Mammary epithelial cell (primary cell): ENCODE measurements at places on chromosomes 2 and 18. TPM values are rescaled to one million over a fixed set of nuclear protein-coding genes. Genes with fewer than 3 reads are reported as not detected.

SERPINB3 gene
- total RNA-seq, result 12.7 TPM

RNF152 gene
- total RNA-seq, result 51.3 TPM

DNA sequence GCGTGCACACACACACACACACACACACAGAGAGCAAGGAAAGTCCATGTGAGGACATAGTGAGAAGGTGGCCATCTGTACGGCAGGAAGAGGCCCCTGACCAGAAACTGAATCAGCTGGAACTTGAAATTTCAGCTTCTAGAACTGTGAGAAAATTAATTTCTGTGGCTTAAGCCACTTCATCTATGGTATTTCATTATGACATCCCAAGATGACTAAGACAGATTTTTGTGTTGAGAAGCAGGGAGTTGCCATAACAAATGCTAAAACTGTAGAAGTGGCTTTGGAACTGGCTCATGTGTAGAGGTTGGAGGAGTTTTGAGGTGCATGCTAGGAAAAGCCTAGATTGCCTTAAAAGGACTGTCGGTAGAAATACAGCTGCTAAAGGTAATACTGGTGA lies 63.4 kb upstream of the ZBTB7C start:
- peak; percentile 44 for DNase-seq

DNA sequence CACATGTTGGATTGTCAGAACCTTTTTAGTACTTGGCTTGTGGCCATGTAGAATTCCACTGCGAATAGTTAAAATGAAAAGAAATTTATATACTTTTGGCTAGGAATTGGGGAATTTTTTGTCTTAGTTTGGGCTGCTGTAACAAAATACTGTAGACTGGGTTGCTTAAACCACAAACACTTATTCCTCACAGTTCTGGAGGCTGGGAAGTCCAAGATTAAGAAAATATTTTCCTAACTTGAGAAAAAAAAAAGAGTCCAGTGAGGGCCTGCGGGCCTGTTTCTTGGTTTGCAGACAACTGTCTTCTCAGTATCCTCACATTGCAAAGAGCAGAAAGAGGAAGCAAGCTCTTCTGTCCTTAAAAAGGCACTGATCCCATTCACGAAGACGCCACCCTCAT lies 81.9 kb downstream of the CD226 start:
- no peak for DNase-seq

- DNase-seq, result no peak
Observed at GRCh38 chr2:19866771-19867170, 35.0 kb downstream of the TTC32 start.

DNA sequence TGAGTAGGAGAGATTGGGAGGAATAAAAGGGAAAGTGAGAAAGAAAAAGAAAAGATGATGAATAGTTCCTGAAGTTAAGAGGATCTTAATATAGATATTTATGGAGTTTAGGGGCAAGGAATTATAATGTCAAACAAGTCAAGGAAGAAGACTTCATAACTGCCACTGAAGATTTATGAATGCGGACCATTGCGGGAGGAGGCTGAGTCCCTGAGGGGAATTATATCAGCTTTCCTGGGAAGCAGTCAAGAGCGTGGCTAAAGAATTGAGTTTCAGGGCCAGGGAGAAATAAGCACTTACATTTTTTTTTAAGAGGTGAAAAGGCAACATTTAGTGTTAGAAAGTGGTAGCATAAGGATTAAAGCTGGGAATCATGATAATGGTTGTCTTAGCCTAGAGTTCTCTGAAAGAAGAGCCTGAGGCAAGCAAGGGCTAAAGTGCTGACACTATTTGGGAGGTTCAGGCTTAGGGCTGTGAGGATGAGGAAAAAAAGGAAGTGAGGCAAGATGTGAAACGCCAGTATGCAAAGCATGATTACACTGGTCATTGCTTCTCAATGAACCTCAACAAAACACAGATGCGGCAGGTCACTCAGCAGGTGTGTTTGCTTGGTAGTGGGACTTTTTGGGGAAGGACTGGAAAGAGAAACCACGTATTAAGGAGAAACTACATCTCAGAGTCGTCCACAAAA lies 217.1 kb downstream of the SLC4A3 start:
- DNase-seq, result no peak

- no peak for DNase-seq
Observed at GRCh38 chr2:39607538-39608262, 58.0 kb upstream of the TMEM178A start.

DNA sequence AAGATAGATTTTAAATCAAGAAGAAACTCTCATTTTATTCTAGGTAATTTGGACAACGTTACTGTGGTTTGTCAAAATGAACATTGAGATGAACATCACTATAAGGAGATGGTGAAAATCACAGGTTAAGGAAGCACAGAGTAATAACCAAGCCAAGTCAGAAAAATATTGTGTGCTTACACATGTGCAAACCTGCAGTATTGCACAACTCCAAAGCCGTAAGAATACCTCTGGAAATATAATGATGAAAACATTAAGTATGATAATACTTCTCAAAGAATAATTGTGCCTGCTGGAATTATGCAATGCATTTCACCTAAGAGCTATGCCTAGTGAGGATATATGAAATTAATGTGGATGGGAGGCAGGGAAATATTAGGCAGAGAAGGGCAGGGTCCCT lies 21.1 kb upstream of the GALNT5 start:
- peak; percentile 87 for DNase-seq

DNA sequence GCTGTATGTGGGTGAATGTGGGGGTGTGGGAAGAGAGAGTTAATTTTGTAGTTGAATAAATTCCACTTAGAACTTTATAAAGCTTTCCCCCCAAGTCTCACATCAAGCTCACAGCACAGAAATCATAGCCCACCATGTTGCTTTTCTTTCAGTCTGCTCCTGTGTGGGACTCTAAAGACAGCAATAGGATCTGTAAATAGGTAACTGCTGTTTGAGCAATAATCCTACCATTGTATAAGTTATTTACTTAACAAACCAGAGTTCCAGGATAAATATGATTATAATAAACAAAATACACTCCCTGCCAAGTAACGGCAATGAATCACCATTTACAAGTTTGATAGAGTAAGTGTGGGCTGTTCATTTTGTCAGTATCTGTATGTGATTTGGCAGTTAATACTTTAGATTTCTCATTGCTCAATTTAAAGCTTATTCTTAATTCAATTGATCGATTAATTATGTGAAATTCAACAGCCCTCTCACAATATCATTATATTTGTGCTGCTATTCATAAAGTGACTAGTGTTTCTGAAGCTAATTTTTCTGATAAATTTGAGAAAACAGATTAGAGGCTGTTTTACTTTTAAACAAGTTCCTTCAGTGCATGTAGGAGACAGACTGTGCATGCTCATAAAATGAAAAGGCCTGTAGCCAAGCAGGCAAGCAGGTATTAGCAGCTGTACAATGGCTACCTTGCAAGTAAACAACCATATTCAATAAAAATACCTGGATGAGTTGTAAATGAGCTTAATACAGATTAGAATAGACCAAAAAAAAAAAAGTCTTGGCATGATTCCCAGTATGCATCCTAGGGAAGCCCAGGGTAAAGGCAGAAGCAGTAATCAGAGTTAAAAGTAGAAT lies 142.7 kb downstream of the PDE11A start:
- no peak for DNase-seq

DNA sequence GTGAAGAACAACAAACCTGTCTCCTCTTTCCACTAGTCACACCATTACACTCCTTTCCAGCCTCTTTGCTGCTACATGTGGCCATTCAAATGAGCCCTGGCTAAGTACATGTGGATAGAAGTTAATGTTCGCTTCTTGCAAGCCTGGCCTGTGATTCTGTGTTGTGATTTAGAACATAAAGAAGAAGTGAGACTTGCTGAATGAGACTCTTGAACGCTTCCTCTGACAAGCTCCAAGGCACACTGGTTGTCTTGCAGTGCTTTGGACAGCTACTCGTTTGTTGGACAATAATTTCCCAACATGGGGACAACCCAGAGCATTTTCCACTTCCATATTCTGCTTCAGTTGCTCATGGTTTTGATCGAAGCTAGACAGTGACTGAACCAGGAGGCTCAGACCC lies 57.3 kb downstream of the CCDC74A start:
- DNase-seq, result no peak

GAREM1 gene
- 6.8 TPM for total RNA-seq

DNA sequence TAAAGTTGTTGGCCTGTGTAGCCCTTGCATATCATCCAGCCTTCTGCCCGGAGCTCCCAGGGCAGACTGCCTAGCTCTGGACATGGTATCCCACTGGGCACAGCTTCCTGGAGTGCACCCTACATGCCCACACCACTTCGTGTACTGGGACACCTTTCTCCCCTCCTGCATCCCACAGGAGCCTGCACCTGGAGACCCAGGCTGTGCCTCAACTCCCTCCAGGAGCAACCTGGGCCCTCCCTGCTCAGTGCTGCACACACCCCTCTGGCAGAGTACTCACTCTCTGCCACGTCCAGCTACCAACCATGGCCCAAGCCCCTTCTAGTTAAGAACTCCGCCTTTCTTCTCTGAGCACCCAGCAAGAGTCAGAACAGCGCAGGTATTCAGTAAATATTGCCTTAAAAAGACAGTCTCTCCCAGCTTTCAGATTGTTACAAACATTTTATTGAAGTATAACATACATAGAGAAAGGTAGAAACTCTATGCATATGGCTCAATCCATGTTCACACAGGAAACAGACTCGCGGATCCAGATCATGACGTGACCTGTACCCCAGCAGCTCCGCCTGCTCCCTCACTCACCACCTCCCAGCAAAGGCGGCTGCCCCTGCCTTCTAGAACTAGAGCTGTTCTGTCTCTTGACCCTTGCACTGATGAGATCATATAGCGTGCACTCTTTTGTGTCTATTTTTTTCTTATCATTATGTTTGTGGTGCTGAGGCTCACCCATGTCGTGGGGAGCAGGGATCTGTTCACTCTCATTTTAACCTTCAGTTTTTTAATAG lies 98.4 kb upstream of the MYCN start:
- no peak for DNase-seq

DYSF gene
- 18.3 and 28.9 TPM in 2 replicates for total RNA-seq

DNA sequence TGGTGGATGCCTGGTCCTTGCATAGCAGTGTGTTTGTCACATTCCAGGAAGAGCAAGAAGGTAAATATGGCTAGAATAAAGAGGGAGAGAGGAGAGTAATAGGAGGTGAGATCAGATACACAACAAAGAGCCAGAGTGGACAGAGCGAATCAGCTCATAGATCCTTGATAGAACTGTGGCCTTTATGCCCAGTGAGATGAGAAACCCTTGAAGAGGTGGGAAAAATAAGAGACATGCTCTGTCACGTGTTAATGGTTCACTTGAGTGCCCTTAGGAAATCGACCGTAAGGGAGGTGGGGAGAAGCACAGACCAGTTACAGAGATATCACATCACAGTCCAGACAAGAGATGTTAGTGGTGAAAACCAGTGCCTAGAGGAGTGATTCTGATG lies 84.7 kb upstream of the RAB27B start:
- DNase-seq, result no peak

- DNase-seq, result no peak
Observed at GRCh38 chr2:11133238-11133935, 21.9 kb upstream of the SLC66A3 start.

DNA sequence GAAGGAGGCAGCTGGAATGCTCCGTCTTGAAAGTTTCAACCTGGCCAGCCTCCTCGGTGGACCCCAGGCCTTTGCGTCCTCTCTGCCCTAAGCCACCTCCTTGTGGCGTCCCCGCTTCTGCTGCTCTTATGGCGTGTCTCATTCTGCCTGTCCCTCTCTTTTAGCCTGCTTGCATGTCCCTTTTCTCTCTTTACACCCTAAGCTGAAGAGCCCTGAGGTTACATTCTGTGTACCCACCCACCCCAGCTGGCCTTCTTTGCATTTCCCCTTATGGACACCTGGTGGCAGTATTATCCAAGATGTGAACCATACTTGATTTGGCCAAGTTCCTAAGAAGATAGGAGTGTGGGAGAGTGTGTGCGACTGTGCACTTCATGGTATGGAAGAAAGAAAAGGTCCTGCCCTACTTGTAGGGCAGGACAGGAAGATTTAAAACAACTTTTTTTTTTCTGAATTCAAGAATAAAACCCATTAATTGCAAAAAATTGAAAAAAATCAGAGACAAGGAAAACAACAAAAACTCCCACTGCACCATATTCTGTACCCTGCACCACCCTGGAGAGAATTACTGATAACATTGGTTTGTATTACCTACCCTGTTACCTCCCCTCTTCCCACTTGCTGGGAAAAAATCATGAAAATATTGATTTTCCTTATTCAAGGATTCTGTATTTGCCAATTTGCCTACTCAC lies 77.4 kb downstream of the DYSF start:
- peak; percentile 24 for DNase-seq

- DNase-seq, result no peak
Observed at GRCh38 chr2:85472261-85472660, 53.7 kb downstream of the SH2D6 start.

GRCh38 chr2:203804070-203804469 lies 63.5 kb upstream of the CTLA4 start:
- peak; percentile 89 for DNase-seq

GRCh38 chr2:62381656-62382055 lies 124.3 kb downstream of the TMEM17 start:
- DNase-seq, result no peak

UGT1A3 gene
- 0.67 TPM for total RNA-seq

SLC5A7 gene
- total RNA-seq, result not detected

DNA sequence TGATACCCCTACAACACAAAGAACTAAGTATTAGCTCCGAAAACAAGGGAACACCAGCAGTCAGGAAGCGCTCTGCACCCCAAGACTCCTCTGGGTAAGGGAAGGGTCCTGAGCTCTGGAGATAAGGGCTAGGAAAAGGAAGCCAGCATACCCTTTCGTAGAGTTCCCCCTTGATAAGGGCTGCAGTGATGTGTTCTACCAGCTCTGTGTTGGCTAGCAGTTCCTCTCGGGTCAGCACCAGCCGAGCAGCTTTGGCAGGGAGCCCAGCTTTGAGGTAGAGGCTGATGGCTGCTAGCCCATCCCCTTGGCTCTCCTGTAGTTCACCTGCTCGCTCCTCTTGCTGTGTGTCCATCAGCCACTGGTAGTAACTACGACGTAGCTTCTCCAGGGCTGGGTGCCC lies 18.9 kb downstream of the KRTCAP3 start:
- no peak for DNase-seq

TMEM247 gene
- not detected for total RNA-seq

GRCh38 chr2:163736433-163737189 lies 803 bp upstream of the FIGN start:
- DNase-seq, result peak; percentile 22

DNA sequence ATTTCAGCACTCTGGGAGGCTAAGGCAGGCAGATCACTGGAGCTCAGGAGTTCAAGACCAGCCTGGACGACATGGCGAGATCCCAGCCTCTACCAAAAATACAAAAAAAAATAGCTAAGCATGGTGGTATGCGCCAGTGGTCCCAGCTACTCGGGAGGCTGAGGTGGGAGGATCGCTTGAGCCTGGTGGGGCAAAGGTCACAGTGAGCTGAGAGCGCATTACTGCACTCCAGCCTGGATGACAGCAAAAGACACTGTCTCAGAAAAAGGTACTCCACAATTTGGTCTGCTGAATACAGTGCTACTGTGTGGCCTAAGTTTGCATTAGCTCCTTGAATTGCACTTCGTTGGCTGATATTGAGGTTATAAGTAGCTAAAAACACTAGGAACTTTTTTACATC lies 97.9 kb downstream of the FEZ2 start:
- DNase-seq, result no peak

GRCh38 chr2:238370823-238371372 lies 50.6 kb downstream of the TRAF3IP1 start:
- DNase-seq, result peak; percentile 51
